ENCODE measurements at places on chromosomes 2 and 18. TPM values are rescaled to one million over a fixed set of nuclear protein-coding genes. Genes with fewer than 3 reads are reported as not detected.

DNA sequence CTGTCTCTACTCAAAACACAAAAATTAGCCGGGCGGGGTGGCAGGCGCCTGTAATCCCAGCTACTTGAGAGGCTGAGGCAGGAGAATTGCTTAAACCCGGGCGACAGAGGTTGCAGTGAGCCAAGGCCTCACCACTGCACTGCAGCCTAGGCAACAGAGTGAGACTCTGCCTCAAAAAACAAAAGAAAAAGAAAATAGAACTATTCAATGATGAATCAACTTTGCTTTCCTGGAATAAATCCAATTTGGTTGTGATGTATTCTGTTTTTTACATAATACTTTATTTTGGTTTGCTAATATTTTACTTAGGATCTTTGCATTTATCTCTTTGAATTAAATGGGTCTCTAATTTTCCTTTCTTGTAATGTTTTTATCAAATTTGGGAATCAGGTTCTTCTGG, 86.3 kb upstream of the MBOAT2 start:
- no peak for DNase-seq

TSHZ1 gene
- total RNA-seq = 13.3 TPM

- no peak for DNase-seq
Observed at GRCh38 chr18:10900435-10900834, 248.9 kb downstream of the PIEZO2 start.

- no peak for DNase-seq
Observed at GRCh38 chr2:22887845-22888244, 497.1 kb upstream of the KLHL29 start.

DNA sequence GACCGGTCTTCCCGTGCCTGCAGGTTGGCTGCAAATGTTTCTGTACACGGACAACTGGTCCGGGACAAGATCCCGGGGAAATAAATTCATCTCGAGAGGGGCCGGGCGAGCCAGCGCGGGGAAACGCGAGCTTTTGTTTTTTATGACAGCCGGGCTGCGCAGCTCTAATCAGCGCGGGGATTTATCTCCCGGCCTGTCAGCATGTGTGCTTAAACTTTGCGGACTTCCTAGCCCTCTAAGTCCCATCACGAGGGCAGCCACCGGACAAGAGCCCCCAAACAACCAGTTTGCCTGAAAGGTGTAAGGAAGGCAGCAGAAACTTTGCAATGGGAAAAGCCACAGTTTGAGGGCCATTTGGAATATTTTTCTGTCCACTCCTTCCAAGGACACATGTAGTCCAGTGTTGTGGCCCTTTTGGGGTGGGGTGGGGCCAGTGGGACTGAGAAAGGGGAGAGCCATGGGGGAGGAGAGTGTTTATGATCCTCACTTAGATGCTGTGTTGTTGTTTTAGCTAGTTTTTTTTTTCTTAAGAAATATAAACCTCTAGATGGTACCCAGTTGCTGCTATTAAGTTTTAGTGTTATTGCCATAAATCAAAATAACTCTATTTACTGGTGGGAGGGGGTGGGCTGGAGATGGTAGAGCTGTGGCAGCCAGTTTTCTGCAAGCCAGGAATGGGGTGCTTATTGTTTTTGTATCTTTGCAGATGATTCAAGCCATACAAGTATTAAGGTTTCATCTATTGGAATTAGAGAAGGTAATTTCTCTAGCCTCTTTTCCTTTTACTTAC, 6.0 kb downstream of the MEIS1 start:
- DNase-seq = no peak

BIN1 gene
- 71.6 TPM for total RNA-seq

DNA sequence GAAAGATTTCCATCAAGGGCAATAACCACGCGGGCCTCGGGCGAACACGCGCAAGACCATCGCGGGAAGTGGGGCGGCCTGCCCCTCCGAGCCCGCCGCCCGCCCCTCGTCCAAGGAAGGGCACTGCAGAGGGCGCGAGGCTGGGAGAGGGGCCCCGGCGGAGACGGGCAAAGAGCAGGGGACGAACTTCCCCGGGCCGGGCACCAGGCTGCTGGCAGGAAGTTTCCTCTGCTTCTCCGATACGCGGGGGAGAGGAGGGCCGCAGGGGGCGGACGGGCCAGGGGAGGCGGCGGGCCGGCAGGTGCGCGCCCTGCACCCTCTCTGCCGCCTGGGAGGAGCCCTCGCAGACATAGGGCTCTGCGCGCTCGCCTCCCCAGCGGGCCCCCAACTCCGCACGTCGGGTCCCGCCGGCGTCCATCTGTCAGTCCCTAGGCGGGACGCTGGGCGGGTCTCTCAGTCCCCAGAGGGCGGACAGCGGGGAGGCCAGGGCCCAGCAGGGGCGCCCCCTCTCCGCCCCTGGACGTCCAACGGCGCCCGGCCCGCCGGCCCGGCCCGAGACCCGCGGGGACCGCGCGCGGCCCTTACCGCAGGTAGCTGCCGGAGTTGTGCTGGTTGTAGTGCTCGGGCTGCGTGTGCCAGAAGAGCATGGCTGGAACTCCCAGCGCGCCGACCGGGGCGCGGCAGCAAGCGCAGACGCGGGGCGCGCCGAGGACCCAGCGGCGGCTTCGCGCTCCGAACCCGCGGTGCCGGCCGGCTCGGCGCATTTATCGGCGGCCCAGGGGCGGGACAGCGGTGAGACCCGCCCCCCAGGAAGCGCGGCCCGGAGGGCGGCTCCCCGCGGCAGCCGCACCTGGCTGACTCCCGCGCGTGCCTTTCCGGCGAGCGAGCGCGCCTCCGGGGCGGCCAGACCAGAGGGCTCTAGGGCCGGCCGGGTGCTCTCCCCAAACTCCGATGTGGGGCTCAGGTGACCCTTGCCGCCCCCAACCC, at the start of gene TFCP2L1:
TSS of gene TFCP2L1 (minus strand) at position 740 of the 987 bp plus-strand sequence. CDS start at position 647, 93 bp downstream.
- DNase-seq = no peak
